ENCODE measurements at places on chromosomes 2 and 18.

DNA sequence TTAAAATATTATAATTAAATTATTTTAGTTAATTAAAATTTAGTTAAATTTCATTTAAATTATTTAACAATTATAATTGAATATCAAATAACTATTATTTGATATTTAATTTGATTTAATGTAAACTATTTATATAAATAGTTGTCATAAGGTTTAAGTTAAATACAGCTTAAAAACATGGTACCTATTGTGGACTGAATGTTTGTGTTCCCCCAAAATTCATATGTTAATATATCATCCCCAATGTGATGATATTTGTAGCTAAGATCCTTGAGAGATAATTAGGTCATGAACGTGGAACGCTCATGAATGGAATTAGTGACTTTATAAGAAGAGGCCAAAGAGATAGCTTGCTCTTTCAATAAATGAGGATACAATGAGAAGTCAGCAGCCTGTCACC, 505.7 kb upstream of the LRATD1 start:
- no peak for DNase-seq

GRCh38 chr2:168434146-168434545, 21.9 kb upstream of the CERS6 start:
- no peak for DNase-seq

GRCh38 chr18:37534627-37535026, 31.0 kb downstream of the CELF4 start:
- DNase-seq: no peak

- no peak for DNase-seq
These were observed 116.1 kb upstream of the GPC1 start for GRCh38 chr2:240319221-240319854.

- no peak for DNase-seq
These were observed 218.2 kb downstream of the RBM43 start for GRCh38 chr2:151043484-151043883.

- DNase-seq: no peak
These were observed 55.1 kb downstream of the RHOB start for GRCh38 chr2:20501974-20502373.

GRCh38 chr2:37881397-37881796, 43.7 kb upstream of the RMDN2 start:
- no peak for DNase-seq

- DNase-seq: no peak
These were observed 111.5 kb downstream of the GALNT3 start for GRCh38 chr2:165682546-165682945.

- DNase-seq: no peak
These were observed 531.9 kb downstream of the PARD3B start for GRCh38 chr2:205077159-205077558.

GRCh38 chr2:229153951-229154350, 117.1 kb downstream of the PID1 start:
- no peak for DNase-seq

GRCh38 chr2:128543646-128544045, 225.0 kb upstream of the HS6ST1 start:
- DNase-seq: no peak

DNA sequence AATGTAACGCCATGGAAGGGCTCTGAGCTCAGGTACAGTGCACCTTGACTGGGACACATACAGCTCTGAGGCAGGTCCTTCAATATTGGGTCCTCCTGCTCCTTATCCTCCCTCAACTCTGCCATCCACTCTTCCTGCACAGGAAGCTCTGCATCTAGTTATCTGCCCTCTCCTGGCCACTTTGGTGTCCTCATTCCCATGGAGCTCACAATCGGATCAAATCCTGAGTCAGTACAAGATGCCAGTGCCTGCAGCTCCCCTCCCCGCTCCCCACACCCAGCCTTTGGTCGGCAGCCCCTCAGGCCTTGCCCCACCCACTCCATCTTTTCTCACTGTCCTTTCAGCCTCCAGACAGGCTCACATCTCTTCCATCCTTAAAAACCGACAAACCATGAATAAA, 58.0 kb downstream of the LRRFIP1 start:
- no peak for DNase-seq

GRCh38 chr18:13440277-13441248, 222.0 kb downstream of the LDLRAD4 start:
- no peak for DNase-seq

DNA sequence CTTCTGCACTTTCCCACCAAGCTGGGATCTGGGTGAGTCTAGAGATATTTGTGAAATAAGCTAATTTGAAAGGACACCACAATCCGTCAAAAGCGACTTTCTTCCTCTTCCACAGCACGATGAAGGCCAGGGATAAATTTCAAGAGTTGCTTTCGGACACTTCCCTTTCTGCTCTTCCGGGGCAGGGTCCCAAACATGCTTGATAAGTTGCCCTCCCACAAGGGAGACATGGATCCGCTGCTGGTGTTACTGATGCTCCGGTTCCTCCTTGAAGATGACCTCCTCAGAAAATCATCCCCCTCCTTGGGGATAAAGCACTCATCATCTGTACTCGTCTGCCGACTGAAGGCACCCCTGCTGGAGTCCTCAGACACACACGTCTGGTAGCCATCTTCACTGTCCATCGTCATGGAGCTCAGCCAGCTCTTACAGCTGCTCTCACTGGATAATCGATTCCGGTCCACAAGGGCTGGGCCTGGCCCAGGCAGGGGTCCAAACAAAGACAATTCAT, 28.2 kb downstream of the CYTIP start:
- DNase-seq: no peak

DNA sequence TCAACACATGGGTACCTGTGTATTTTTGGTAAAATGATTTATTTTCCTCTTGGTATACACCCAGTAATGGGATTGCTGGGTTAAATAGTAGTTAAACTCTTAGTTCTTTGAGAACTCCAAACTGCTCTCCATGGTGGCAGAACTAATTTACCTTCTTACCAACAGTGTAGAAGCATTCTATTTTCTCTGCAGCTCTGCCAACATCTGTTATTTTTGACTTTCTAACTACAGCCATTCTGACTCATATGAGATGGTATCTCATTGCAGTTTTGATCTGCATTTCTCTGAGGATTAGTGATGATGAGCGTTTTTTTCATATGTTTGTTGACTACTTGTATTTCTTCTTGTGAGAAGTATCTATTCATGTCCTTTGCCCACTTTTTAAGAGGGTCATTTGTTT, 180.6 kb downstream of the FSIP2 start:
- DNase-seq: no peak

DNA sequence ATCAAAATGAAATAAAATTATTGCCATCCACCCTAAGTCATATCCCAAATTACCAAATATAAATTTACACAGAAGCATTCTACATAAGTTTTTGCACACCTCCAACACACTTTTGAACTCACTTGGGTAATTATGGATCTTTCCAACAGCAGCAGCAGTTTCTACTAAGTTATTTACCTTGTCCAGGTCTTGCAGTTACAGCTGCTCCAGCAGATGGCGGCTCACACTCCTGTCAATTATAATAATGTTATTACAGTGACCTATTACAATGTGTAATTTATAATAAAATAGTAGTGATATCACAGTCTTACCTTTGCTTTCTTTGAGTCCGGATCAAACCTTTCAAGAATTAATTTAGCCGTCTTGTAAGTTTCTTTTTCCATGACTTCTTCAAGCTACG, 37.9 kb downstream of the LNPK start:
- no peak for DNase-seq

DNA sequence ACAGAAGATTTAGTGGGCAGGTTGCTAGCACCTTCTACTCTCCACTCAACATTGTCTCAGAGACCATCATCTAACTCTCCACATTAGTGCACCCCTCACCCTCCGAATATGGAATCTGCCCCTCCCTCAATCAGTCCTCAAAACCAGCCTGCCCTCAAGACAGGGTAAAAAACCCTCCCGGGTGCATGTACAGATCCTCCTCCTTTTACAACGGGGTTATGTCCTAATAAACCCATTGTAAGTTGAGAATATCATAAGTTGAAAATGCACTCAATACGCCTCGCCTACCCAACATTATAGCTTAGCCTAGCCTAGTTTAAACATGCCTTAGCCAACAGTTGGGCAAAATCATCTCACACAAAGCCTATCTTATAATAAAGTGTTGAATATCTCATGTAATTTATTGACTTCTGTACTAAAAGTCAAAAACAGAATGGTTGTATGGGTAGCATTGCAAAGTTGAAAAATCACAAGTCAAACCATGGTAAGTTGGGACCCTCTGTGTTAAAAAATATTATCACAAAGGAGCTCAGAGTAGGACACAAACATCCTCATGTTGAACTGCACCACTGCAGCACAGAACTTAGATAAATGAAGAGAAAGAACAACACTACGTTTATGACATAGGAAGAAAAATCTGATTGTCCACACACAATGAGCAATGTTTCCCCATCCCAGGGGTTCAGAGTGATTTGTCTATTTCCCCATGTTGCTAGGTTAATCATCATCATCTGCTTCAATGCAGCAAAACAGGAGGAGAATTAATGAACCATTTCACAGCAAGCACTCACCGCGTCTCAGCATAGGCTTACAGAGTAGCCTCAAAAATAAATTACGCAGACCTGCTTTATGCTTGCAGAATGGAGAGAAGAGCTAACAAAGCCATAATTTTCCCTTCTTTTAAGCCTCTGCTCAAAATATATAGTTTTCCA, 184.1 kb upstream of the ARL4C start:
- no peak for DNase-seq

DNA sequence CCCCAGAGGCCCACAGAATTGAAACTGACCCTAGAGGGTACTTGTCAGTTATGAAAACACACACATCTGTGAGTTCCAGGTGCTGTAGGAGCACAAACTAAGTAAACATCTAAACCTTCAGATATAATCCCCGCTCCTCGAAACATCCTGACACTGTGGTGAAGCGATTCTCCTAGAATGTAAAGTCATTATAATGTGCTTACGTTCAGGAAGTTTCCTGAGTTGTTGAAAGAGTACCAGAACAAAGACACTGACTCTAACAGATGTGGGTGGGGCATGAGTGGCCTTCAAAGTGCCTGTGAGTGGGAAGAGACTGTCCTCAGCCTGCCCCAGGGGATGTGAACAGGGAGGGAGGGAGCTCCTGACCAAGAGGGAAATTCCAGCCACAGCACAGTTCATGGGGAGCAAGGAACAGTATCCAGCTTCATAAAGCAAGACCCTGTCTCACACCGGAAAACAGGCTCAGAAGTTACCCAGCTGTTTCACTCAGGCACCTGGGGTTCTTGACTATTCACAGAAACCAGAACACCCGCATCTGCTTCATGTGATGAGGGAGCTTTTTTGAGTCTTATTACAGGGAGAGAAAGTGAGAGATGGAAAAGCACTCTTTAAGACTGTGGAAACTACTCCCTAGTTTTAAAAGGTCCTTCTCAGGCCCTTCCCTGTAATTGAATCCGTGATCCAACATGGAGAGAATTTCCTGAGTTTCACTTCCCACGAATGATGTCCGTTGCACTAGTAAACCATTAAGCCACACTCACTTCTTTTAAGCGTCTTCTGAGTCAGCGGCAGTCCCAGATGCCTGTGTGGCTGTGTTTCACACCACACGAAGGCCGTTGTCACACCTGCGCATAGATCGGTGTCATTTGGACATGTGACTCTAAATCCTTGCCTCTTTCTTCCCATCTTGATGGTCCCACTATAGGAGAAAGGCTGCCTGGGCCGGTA, 88.6 kb upstream of the EML6 start:
- no peak for DNase-seq

- no peak for DNase-seq
These were observed 179.0 kb downstream of the BARD1 start for GRCh38 chr2:214630402-214631045.

DNA sequence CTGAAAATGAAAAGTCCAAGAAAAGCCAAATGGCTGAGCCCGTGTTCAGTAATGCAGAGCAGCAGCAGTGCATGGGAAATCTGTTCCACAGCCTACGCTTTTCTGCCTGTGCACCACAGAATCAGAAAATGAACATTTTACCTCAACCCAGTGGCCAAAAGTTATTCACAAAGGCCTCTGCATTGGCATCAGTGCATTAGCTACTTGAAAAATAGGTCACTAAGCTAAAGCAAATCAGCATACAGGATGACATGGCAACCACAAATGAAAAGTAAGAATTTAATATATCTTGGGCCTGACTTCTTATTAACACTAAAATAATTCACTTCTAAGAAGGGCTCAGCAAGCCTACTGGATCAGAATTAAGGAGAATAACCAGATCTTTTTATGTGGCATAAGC, 1145.3 kb upstream of the CHAC2 start:
- DNase-seq: no peak

GRCh38 chr2:173048897-173049661, 26.6 kb upstream of the MAP3K20 start:
- no peak for DNase-seq

All from stimulated activated CD8-positive, alpha-beta memory T cell treated with anti-CD3 and anti-CD28 coated beads, Interleukin-15, amount 100 ng/mL, for 24 hours (primary cell).